Stimulated activated CD8-positive, alpha-beta memory T cell treated with anti-CD3 and anti-CD28 coated beads, Interleukin-4, amount 100 ng/mL, for 1 hour (primary cell): ENCODE measurements at places on chromosomes 5 and 9.
A peak's percentile ranks its signal among the peaks of the same experiment; 100 is the strongest.

DNA sequence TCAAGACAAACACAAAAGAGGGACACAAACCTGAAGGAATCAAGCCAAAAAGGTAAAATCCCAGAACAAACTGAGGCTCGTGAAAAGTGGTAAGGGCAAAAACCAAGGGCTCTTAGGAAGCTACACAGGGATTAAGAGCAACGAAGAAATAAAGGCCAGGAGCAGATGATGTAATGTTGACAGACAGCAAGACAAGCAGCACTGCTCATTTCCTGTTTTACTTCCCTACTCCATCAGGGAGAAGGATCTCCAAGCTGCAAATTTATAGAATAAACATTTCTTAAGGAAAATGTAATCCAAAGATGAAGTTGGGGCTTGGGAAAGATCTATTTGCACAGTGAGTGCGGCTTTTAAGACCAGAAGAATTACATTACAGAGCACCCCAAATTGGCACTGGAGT is 182.3 kb upstream of the MAP1B start:
- DNase-seq, result no peak

DNA sequence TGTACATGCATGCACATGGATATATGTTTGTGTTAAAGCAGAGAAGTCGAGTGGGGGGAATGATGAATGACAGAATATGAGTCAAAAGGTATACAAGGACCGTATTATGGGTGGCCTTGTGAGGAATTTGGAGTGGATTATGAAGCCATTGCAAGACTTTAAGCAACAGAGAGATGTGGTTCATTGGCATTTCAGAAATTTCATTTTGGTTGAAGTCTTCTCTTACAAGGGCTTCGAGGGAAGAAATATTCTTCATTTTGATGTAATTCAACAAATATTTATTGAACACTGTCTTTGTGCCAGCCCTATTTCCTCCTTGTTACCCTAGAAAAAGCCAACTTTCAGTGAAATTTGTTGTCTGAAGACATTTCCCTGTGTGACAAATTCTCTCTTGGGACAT is 83.9 kb upstream of the SLCO6A1 start:
- no peak for DNase-seq

- peak; percentile 89 for DNase-seq
Observed at GRCh38 chr9:137422604-137423513, at the start of the genes EXD3 and NOXA1. Gene EXD3, minus strand, starts transcription at chr9:137423162. Its CDS starts 27,805 bp downstream, at chr9:137395357. Gene NOXA1, plus strand, starts transcription at chr9:137423393. Its CDS starts 137 bp downstream, at chr9:137423530.

DNA sequence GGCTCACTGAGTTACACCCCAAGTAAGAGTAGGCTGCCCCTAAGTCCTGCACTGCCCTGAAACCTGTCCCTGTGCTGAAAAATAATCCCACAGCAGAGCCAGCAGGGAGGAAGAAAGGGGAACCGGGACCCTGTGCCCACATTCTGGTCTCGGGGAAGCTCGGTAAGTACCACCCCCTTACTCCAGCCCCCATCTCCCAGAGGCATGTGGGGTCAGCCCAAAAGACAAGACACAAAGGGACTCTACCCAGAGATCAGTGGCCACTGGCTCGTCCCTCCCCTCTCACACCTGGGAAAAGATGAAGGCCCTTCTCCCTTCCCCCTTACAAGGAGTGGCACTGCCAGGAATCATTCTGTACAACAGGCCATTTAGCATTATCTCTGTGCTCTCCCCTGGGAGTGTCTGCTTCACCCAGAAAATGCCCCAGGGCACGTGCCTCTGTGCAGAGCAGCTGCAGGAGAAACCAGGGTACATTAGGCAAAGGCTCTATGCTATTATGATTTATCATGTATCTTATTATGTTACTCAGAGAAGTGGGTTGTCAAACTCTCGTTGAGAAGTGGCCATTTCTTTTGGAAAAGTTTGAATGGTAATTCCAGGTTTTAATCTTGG is 71.3 kb downstream of the NDFIP1 start:
- DNase-seq, result no peak
